ENCODE measurements at places on chromosomes 5 and 9. TPM values are rescaled to one million over a fixed set of nuclear protein-coding genes. Genes with fewer than 3 reads are reported as not detected.

MAMDC2 gene
- 4.2 TPM for total RNA-seq

FBXO38 gene
- 48.6 TPM for total RNA-seq

MELK gene
- total RNA-seq: 91.5 TPM

TLR4 gene
- 11.6 TPM for total RNA-seq

GPX8 gene
- total RNA-seq: 112 TPM

SPATA31E1 gene
- not detected for total RNA-seq

FAM151B gene
- 1.9 TPM for total RNA-seq

F2RL1 gene
- total RNA-seq: 1.7 TPM

PCDHGA2 gene
- 1.1 TPM for total RNA-seq

CER1 gene
- not detected for total RNA-seq

PDGFRB gene
- 55.9 TPM for total RNA-seq

GABRA6 gene
- total RNA-seq: not detected

NR2F1 gene
- 6.9 TPM for total RNA-seq

ZNF879 gene
- not detected for total RNA-seq

CERCAM gene
- total RNA-seq: 60.3 TPM

TOR1A gene
- total RNA-seq: 53.2 TPM

SH3PXD2B gene
- total RNA-seq: 15.0 TPM

TAF11L8 gene
- total RNA-seq: not detected

GALNT12 gene
- 5.4 TPM for total RNA-seq

All from A172 (cell line).